Foreskin melanocyte (primary cell): ENCODE measurements at places on chromosomes 6 and 20.
A peak's percentile ranks its signal among the peaks of the same experiment; 100 is the strongest.

- DNase-seq: no peak
Measured at GRCh38 chr20:13061381-13061780, 52.6 kb downstream of the SPTLC3 start.

- DNase-seq: no peak
Measured at GRCh38 chr20:47348539-47349142, 7.9 kb downstream of the ZMYND8 start.

GRCh38 chr20:51861726-51862466, 59.6 kb upstream of the SALL4 start:
- DNase-seq: no peak

DNA sequence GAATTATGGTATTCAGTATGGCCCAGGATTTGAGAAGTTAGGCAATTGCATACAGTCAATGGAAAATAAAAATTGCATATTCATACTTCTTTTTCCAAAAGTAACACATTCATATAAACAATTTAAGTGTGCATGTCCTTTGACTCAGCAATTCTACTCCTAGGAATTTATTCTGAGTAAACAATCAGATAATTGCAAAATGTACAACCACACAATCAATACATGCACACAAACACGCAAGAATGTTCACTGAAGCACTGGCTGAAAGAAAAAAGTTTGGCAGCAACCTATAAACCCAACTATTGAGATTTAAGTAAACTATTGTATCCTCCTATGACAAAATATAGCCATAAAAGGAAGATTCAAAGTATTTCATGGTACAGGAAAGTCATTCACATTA, 1.6 kb downstream of the CYP39A1 start:
- no peak for DNase-seq

DNA sequence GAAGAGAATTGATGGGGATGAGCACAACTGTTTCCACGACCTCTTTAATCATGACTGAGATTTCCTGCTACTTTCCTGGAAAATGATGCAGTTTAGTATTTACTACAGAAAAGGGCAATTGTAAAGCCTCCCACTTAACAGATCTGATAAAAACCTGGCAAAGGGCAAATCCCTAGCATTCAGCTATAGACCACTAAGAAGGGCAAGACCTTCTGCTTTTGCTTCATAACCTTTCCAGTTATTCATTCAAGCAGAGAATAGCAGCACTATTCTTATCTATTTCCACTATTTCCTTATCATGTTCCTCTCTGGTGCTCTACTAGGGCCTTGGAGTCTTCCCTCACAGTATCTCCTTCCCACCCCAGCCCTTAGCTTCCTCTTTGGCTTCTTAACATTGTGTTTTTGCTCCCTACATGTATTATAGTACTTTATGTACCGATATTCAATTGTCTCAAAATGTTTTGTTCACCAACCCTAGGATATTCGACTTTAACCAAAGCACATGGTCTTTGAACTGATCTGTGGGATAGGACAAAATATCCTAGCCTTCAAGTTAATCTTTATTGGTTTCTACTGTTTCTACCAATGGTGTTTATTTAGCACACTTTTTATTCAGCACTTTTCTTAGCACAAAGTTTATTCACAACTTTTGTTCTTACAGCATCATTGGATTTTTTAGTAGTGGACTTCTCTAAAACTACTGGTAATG, 32.7 kb upstream of the MANEA start:
- no peak for DNase-seq

- DNase-seq: peak; percentile 23
Measured at GRCh38 chr6:39166189-39166911, 51.4 kb upstream of the SAYSD1 start.

GRCh38 chr20:9668381-9668780, 154.0 kb downstream of the LAMP5 start:
- no peak for DNase-seq

DNA sequence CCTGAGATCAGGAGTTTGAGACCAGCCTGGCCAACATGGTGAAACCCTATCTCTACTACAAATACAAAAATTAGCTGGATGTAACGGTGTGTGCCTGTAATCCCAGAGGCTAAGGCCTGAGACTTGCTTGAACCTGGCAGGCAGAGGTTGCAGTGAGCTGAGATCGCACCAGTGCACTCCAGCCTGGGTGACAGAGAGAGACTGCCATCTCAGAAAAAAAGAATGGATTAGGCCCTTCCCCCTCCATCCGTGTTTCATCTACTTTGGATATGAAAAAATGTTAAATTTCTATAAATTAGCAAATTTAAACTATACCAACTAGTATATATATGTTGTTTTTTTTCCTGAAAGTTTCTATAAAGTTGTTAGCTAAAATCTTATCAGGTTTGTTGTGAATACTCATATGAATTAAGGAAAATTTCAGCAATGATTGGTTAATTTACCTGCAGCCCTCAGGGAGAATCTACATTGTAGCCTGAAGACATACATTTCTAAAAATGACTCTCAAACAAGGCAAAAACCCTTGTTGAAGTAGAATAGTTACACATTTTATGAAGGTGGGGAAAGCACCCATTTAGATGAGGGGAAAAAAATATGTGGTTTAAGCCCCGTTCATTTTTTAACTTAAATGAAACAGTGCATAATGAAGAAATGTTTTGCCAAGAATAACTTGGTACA, 120.9 kb downstream of the TIAM2 start:
- DNase-seq: no peak

- no peak for DNase-seq
Measured at GRCh38 chr20:57024849-57025248, 241.6 kb downstream of the BMP7 start.

DNA sequence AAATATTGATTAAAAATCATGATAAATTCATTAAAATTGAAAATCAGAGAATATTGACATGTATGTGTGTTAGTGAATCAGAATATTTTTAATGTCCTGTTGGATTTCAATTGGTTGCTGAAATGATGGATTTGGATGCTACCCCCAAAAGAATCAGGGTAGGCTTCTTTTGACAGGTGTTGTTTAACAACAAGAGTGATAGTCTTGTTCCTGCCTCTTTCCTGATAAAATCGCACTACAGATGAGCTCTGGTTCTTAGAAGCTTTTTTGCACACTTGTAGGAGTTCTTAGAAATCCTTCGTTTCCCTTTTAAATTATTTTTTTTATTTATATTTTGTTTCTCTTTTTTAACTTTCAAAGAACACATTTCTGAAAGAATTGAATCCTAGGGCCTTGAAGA, 259.5 kb downstream of the FARS2 start:
- no peak for DNase-seq

DNA sequence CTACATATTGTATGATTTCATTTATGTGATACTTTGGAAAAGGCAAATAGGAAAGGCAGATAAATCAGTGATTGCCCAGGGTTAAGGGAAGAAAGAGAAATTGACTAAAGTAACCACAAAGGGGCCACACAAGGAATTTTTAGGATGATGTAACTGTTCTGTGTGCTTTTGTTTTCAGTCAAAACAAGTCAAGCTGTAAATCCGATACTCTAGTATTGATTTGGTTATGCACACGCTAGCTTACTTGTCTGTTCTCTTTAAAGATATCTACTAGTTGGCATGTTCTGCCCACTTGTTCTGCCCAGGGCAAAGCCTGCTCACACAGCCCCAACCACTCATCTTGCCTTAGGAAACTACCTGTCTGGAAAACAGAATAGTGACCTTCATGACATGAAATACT, 6.4 kb downstream of the FBXL4 start:
- no peak for DNase-seq

DNA sequence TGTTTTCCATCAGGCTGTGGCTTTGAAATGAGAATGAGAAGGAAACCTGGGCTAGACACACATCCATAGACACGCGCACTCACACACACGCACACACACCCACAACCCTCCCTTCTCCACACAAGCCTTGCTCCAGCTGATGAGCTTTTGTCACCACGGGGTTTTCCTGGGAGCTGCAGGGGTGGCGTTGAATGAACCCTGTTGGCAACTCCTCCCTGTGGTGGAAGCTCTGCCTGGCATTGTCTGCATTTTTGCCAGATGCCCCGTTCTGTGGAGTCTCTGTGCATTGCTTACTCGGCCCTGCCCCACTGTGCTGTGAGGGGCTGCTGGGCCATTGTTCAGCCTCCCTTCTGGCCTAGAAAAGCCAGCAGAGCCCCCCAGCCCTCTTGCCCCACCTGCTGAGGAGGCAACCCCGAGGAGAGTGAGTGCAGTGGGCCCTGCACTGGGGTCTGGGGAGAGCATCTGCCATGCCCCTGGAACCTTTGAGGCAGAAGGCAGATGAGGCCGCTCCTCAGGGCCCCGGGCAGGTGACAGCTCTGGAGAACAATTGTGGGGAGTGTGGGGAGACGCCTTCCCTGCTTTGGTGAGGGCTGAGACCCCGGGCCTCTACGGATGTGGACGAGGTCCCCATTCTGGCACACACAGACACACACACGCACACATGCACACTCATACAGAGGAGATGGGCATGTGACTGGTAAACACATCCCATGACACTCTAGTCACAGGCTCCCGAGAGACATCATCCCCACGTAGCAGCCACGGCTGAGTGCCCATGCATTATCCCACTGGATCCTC, 9.9 kb downstream of the ADIG start:
- DNase-seq: no peak

DNA sequence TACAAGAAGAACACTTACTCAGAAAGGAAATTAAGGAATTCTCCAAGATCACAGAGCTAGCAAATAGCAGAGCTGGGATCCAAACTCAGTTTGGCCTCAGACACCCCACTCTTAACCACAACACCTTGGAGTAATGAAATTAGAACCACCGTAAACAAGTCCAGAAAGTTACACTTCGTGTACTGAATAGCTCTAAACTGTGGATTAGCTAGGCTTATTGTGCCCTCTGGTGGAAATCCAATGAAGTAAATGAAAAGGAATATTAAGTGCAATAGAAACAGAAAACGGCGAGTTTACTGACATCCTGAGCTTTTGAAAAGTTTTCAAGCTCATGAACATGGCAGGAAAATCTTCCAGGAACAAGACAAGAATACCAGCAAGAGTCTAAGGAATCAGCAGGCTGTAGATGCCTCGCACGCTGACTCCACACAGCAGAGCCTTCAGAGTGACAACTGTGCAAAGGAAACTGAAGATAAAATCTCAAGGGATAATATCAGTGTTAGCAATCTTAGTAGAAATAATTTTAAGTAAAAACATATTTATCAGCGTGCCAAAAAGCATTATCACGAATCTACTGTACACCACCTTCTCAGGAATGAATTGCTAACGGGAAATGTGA, 34.6 kb downstream of the FBXO5 start:
- peak; percentile 39 for DNase-seq

DNA sequence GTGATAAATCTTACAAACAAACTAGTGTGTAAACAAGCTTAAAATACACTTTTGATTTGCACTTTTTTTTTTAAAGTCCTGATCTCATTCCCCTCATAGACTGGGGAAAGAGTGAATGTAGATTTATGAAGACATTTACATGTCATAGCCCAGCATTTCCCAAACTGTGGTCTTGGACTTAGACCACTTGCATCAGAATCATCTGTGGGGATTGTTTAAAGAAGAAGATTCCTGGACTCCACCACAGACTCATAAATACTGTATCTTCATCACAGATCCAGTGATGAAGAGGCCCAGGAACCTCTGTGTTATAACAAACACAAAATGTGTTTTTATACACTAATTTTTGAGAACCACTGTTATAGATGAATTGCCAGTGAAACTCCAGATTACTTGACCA, 99.5 kb downstream of the KCNQ5 start:
- DNase-seq: no peak

- DNase-seq: no peak
Measured at GRCh38 chr20:58706150-58706892, 13.7 kb downstream of the NPEPL1 start.

DNA sequence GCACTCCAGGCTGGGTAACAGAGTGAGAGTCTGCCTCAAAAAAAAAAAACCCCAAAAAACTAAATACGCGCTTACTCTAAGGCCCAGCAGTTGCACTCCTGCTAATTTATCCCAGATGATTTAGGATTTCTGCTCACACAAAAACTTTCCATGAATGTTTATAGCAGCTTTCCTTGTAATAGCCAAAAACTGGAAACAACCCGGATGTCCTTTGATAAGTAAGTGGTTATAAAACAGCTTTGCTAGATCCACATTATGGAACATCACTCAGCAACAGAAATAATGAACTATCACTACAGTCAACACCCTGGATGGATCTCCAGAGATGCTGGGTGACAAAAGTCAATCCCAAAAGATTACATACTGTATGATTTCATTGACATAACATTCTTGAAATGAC, 220.4 kb upstream of the JARID2 start:
- no peak for DNase-seq

DNA sequence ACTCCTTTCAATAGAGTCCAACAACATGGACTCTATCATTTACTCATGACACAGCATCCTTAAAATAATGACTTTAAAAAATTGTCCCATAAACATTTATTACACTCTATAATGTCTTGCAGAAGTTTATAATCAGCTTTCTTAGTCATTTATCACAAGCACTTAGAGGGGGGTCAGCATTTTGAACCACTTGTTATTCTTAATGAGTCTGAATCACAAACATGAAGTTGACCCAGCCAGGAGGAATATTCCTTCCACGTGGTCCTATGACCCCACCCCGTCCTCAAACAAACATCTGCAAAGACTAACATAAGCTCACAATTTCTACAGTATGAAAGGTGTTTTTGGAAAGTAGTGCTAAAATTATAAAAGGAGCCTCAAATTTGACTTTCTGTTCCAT, 91.1 kb downstream of the MTFR2 start:
- no peak for DNase-seq

GRCh38 chr6:73525546-73526330, 4.9 kb upstream of the EEF1A1 start:
- no peak for DNase-seq

DNA sequence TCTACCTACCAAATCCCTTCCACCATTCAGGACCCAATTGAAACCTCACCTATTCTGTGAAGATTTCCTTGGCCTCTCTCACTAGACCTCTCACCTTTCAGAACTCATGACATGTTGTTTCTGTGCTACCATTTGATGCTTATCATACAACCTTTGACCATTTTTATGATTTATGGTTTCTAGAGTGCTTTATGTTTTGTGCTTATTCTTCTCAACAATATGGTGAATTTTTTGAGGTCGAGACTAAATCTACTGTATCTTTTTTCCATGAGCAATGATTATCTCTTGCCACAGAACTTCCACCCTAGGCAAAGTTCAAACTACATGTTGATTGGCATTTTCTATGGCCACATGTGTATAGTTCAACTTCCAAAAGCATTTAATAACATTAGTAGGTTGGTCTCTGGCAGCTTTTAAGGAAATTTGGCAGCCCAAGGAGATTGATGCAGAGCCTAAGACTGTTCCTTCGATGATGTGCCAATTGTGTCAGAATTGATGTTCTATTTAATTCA, 84.9 kb downstream of the OLIG3 start:
- DNase-seq: no peak

- DNase-seq: no peak
Measured at GRCh38 chr20:40891351-40891750, 137.3 kb upstream of the TOP1 start.

DNA sequence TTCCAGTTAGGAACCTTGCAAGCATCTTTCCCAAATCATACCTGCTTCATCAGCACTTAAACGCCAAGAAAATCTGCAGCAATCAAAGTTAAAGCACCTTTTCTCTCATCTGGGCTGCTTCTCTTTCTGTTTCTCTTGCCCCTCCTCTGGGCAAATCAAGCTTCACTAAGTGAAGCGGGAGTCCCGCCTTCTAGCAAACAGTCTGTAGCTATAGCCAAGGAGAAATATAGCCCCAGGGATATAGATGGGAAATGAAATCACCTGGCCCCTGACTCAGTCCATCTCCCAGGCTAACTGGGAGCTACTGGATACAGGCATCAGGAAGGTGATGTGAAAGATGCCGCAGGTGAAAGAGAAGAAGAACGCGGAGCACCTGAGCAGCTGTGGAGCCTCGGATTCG, 481.9 kb downstream of the C6orf118 start:
- no peak for DNase-seq
